ENCODE measurements at places on chromosomes 3 and 15.
A peak's percentile ranks its signal among the peaks of the same experiment; 100 is the strongest.

DNA sequence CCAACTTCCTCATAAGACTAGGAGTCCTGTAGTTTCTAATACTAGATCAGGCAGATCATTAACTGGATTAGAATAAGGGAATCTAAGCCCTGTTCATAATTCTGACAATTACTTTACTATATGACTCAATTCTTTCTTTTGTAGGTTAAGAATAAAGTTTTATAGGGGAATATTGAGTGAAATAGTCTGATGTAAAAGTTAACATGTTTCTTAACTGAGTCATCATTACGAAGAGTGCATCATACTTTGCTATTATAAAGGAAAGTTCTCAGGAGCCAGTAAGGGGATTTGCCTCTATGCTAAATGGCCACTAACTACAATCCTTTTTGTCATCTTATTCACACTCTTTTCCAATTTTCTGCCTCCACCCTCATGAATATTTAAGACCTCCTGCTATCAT is 63.1 kb downstream of the POLQ start:
- no peak for DNase-seq

DNA sequence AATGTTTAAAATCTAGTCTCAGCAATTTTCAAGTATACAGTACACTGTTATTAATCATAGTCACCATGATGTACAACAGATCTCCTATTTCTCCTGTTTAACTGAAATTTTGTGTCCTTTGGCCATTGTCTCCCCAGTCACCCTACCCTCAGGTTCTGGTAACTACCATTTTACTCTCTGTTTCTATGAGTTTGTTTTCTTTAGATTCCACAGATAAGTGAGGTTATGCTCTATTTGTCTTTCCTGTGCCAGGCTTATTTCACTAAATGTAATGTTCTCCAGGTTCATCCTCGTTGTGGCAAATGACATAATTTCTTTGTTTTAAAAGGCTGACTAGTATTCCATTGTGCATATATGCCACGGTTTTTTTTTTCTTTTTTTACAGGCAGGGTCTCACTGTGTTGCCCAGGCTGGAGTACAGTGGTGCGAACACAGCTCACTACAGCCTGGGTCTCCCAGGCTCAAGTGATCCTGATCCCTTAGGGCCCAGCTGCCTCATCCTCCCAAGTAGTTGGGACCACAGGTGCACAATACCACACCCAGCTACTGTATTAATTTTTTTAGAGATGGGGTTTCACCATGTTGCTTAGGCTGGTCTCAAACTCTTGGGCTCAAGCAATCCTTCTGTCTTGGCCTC is 50.0 kb downstream of the RAB7A start:
- DNase-seq: no peak

- no peak for DNase-seq
Observed at GRCh38 chr3:40035177-40035576, 225.8 kb downstream of the MYRIP start.

- DNase-seq: peak; percentile 7
Observed at GRCh38 chr15:88331291-88331690, 74.8 kb upstream of the NTRK3 start.

GRCh38 chr15:62051166-62051565 is 9.1 kb downstream of the VPS13C start:
- DNase-seq: no peak

DNA sequence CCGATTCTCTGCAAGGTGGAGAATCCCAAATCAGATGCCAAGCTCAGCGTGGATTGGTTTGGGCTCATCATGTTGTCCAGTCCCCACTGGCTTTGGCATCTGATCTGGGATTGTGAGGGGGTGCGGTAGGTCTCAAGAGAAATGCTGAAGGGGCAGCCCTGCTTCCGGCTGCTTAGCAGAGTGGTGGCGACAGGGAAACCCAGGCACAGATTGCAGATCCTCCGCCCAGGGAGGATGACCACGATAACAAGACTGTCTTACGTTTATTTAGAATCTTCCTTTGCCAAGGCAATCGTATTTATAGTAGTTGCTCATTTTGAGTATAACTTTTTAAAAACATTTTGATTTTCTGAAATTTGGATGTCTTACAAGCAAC is 61.1 kb downstream of the SLC12A8 start:
- DNase-seq: no peak

GRCh38 chr3:126446301-126446700 is 29.4 kb downstream of the ZXDC start:
- DNase-seq: no peak

DNA sequence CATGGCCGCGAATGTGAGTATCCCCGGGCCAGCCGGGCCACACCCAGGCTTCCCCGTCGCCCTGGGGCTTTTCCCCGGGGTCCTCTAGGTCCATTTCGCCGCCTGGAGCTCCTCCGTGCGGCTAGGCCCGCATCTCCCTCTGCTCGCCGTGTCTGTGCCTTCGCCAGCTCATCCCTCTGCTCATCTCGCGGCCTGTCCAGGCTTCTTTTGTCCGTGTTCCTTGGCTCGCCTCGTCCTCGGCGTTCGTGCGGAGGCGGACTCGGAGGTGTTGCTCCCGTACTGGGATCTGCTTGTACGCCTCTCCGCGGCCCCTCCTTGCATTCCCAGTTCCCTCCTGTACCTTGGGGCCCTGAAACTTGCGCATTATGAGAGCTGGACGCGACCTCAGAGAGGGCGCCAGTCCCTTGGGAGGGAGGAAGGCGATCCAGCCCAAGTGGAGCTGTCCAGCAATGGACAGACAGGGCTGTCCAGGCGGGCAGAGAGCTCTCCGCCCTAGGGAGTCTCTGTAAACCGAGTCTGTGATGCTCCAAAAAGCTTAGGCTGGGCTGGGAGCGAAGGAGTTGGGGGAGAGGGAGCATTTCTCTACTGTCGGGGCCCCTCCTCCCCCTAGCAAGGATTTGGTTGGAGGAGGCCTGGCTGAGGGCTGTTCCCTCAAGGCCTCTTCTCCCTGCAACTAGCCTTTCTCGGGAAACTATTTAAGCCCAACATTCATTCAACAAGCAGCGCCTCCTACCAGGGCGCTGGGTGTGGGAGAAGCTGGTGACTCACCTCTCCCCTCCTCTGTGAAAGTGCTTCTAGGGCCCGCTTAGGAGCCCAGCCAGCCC is 553 bp downstream of the TMEM43 start:
- DNase-seq: peak; percentile 59

DNA sequence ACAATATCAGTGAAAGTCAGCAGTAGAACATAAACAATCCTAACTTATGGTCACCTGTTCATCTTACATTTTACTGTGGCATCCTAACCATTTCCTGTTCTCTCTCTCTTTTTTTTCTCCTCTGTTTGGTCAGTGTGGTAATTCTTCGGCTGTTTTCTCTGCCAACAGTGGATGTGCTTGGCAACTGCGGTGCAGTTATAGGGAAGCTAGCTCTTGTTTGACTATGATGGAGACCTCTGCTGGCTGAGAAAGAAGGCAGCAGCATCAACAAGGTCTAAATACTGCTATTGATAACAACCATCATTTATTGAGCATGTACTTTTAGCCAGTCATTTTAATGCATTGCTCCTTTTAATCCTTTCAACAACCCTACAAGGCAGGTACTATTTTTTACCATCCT is 723 bp upstream of the DRD3 start:
- no peak for DNase-seq

DNA sequence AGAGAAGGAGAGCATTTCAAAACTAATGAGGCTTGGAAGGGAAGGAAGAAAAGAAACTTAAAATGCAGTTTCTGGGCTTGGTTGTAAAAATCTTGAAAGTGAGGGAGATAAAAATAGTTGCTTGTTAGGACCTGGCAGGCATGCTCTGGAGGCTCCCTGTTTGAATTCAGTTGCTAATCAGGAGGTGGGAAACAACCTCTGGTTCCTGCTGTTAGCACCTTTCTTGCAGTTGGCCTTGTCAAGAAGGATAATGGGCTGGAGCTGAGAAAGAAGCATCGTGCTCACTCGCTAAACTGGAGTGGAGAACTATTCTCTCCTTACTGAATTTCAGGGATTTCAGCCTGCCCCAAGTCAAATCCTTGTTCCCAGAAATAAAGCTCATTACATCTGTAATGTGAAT is 23.4 kb downstream of the SNAPC5 start:
- DNase-seq: no peak

GRCh38 chr15:57251308-57251707 is 125.0 kb upstream of the CGNL1 start:
- no peak for DNase-seq

DNA sequence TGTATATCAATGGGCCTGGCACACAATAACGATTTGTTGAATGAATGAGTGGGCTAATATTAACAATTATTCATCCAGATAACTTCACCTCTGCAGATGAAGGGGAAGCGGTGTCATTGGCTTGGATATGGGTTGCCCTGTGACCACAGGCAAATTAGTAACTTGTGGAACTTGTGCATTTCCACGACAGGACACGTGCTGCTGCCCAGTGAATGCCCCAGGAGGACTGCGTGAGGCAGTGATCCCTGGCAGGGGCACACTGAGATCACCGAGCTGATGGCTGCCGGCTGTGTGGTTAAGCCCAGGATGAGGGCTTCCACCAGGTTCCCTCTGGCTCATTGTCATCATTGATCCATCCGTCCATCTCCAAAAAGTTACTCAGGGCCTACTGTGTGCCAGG is 84.1 kb upstream of the HACD2 start:
- DNase-seq: no peak

DNA sequence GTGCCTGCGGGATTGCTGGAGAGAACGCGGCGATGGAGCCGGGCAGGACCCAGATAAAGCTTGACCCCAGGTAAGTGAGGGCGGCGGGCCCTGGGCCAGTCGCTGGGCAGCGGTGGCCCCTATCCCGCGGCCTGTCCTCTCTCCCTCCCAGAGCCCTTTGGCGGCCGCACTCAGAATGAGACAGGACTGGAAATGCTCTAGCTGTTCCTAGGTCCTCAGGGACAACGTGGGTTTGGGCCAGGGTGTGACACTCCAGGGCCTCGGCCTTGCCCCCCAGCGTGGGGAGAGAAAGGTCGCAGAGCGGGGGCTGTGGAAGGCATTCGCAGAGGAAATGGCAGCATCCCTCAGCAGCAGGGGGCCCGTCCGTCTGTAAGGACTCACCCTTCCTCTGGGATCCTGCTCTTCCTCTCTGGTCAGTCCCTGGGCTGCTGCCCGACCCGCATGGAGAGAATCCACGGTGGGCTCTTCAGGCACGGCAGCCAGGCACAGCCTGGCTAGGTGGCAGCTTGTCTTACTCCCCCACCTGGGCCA is 412 bp downstream of the SLC51A start:
- DNase-seq: no peak

- no peak for DNase-seq
Observed at GRCh38 chr3:151404316-151404715, 19.8 kb upstream of the P2RY12 start.

- no peak for DNase-seq
Observed at GRCh38 chr3:53188720-53189119, 27.7 kb downstream of the PRKCD start.

- no peak for DNase-seq
Observed at GRCh38 chr3:40328374-40328773, 18.9 kb downstream of the EIF1B start.

- DNase-seq: no peak
Observed at GRCh38 chr3:10228248-10228950, 19.9 kb upstream of the TATDN2 start.

DNA sequence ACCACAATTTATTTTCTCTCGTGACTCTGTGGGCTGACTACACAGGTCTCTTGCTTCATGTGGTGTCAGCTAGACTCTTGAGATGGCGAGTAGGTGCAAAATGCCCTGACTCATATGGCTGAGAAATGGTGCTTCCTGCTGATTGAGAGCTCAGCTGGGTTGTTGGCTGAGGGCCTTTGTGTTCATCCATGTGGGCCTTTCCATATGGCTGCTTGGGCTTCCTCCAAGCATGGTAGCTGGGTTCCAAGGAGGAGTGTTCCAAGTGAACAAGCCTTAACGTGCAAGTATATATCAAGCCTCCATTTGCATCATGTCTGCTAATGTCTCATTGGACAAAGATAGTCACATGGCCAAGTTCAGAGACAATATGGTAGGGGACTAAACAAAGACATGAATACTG is 164.0 kb downstream of the PDCD6IP start:
- no peak for DNase-seq

DNA sequence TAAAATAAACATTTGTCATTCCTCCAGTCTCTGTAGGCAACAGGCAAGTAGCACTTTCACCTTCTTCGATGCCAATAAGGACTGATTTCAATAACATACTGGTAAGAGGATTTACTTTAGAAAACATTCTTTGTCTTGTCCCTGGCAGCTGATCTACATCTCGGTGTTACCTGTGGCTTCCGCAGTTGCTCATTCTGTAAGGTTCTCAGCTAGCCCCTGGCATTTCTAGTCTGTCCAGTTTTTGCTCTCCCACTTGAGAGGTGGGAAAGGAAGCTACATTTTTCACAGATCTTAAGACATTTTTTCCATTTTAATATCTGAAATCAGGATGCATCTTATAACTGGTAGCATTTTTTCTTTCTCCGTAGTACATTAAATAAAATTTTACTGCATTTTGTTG is 19.7 kb upstream of the MAP6D1 start:
- no peak for DNase-seq

DNA sequence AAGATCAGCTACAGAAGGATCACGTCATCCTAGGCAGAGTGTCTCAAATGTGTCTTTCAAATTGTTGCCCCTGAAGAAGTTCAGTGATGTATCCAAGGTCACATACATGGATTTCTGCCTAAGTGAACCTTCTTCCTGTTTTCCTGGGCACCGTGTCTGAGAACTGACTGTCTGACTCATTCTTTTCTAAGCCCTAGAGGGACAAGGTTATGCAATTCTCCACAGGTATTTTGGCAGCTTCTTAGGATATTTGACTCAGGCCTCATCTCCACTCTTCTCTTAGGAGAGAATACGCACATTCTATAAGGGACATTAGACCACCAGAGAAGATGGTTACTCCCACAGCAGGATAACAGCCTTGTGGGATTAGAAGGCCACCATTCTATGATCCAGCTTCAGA is 391.9 kb upstream of the THBS1 start:
- no peak for DNase-seq

DNA sequence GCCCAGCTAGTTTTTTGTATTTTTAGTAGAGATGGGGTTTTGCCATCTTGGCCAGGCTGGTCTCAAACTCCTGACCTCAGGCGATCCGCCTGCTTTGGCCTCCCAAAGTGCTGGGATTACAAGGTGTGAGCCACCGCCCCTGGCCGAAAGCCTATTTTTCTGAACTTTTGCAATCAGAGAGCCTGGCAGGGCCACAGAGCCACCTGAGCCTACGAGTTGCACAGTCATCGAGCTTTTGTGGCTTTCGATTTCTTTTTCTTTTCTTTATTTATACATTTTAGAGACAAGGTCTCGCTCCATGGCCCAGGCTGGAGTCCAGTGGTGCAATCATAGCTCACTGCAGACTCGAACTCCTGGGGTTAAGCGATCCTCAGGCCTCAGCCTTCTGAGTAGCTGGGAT is 140.4 kb downstream of the NSMCE3 start:
- DNase-seq: no peak

GRCh38 chr3:21599890-21600289 is 151.1 kb downstream of the ZNF385D start:
- DNase-seq: no peak

Data from NK-92 treated with Interleukin-12 subunit alpha and Interleukin-12 subunit beta, amount 100 ng/mL, for 24 hours (cell line).